ENCODE measurements at places on chromosomes 6 and 20.

GRCh38 chr6:22361576-22361975 is 64.7 kb upstream of the PRL start:
- DNase-seq = no peak

DNA sequence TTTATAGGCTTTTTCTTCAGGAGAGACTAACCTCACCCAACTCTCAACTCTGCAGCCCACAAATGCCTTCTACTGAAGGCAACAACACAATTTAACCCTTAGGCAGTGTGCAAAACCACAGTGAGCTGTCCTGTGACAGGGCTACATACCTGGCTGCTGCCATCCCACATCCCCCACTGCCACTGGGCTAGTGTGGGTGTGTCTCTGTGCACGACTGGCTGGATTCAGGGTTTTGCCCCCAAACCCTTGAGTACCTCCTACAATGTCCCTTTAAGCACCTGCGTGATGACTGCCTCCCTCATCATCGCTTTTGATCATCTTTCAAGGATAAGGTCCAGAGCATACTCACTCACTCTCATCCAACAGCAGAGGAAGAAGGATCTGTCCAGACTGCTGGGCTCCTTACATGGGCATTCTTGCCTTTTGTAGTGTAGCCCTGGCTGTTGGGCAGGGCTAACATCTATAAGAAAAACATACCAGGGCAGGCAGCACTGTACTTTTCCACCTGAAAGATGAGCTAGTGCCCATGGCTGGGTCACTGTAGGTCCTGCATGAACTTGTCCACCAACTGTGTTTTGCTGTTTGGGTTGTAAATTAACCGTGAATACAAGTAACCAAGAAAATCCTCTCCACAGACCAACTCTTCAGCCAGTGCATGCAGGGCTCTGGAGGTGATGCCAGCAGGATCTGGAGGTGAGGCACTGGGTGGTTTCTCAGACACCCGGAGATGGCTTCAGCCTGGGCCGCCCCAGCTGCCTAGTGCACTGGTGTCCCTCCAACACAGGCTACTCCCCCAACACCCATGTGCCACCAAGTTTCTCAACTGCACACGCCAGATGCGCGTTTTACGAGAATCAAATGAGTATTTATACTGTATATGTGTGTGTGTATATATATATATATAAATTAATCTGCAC is 45.2 kb downstream of the PLCG1 start:
- no peak for DNase-seq

DNA sequence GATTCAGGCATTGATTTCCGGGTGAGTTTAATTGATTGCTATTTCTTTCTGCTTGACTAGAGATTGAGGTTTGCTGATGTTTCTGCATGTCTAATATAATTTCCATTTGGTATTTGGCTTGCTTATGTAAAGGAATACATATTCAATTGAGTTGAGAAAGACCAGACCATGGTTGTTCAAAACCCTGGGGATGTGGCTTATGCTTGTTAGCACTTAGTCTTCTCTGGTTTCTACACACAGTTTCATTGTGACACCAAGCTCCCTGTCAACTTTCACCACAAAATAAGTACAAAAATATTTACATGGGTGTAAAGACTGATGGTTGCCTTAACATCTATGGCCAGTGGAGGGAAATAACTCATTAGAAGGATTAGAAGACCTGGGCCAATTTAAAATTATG is 209.6 kb downstream of the CDH26 start:
- no peak for DNase-seq

- no peak for DNase-seq
Measured at GRCh38 chr6:110408901-110409300, 6.5 kb downstream of the DDO start.

GRCh38 chr20:36866164-36866563 is 9.8 kb upstream of the TLDC2 start:
- no peak for DNase-seq

All from CD4-positive, alpha-beta T cell treated with Interleukin-6 for 4 hours (primary cell).